ENCODE measurements at places on chromosomes 5 and 9. TPM values are rescaled to one million over a fixed set of nuclear protein-coding genes. Genes with fewer than 3 reads are reported as not detected.

GRCh38 chr5:109161914-109162683, 247.7 kb downstream of the PJA2 start:
- DNase-seq = no peak

GRCh38 chr5:95686651-95687050, 3.9 kb upstream of the SPATA9 start:
- DNase-seq = no peak

DNA sequence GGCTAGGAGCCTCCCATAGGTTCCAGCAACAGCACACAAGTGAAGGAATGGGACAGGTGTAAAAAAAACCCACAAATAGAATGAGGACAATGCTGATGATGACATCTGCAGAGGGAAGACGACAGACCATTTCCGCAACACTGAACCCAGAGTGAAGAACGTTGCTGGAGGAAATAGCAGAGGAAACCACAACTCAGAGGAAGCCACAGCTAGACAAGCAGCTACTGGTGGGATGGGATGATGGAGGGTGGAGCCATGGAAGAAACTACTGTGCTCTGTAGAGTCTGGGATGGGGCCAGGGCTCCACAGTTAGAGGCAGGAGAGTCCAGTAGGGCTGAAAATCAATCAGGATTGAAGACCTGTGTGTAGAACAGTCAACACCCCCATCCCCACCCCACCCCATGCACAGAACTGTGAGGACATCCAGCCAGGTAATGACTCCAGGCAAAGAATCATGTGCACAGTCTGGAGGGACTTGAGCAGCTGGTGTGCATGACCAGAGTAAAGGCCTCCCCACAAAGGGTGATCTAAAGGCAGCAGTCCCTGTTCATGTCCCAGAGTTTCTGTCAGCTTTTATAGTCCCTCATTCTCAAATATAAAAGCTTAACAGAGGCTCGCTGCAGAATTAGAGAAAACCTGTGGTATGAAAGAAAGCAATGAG, 65.2 kb upstream of the SPIN1 start:
- DNase-seq = peak; percentile 63

DNA sequence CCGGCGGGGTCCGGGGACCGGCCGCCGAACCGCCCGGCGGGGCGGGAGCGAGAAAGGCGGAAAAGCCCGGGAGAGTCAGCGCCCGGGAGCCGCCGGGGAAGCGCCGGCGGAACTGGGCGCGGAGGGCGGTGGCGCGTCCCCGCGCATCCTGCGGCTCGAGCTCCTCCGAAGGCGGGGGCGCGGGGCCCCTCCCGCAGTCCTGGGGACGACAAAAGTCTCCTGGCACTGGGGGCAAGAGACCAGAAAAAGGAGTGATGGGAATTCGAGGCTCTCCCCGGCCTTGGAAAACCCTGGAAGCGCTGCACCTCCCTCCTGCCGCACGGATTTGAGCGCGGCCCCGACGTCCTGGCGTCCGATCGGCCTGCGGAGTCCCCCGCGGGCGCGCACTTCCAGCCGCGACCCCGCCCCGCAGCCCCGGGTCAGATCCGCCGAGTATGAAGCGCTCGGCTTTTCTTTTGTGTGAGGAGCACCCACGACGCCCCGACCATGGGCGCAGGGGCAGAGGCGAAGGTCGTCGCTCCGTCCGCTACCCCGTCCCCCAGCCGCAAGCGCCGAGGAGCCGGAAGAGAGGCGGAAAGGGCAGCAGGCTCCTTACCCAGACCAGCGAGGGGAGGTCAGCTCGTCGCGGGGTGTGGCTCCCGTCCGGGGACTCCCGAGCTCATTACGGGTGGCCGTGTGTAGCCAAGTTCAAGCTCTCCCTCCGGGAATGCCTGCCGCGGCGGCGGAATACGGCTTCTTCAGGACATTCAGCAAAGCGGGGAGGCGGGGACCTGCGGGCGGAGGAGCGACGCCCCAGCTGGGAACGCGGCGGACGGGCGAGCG, at the start of gene EPB41L4A:
Gene EPB41L4A (minus strand): TSS at position 114 of the 822 bp plus-strand sequence. CDS start 238 bp downstream, outside the sequence.
- peak; percentile 48 for DNase-seq

The FCHSD1 gene
- total RNA-seq = 99.1 TPM

The IFNA16 gene
- not detected for total RNA-seq

The C9orf50 gene
- total RNA-seq = not detected
